ENCODE measurements at places on chromosomes 7 and 10.

DNA sequence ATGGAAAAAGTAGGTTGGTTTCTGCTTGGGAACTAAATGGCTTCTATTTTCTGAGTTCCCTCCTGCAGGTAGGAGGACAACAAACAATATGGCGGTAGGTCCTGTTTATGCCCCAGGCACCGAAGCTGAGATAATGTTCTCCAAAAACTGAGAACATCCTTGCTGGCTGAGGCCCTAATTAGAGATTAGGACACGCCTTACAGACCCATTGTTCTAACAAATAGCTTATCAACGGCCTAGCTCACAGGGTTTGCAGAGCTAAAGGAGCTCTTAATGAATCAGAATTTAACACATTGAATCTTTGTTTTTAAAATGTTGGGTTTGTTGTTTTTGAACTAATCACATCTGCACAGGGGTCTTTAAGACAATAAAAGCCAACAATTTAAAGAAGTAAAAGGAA is 37.0 kb downstream of the HTR5A start:
- no peak for DNase-seq

GRCh38 chr10:102196893-102197292 is 29.2 kb upstream of the ELOVL3 start:
- DNase-seq = no peak

- no peak for DNase-seq
Observed at GRCh38 chr7:135353832-135354231, 120.2 kb downstream of the STRA8 start.

- no peak for DNase-seq
Observed at GRCh38 chr7:34168013-34168412, 262.7 kb downstream of the BMPER start.

GRCh38 chr10:58577437-58577777 is 64.7 kb downstream of the BICC1 start:
- DNase-seq = no peak

- DNase-seq = no peak
Observed at GRCh38 chr7:132190683-132191082, 385.6 kb downstream of the PLXNA4 start.

DNA sequence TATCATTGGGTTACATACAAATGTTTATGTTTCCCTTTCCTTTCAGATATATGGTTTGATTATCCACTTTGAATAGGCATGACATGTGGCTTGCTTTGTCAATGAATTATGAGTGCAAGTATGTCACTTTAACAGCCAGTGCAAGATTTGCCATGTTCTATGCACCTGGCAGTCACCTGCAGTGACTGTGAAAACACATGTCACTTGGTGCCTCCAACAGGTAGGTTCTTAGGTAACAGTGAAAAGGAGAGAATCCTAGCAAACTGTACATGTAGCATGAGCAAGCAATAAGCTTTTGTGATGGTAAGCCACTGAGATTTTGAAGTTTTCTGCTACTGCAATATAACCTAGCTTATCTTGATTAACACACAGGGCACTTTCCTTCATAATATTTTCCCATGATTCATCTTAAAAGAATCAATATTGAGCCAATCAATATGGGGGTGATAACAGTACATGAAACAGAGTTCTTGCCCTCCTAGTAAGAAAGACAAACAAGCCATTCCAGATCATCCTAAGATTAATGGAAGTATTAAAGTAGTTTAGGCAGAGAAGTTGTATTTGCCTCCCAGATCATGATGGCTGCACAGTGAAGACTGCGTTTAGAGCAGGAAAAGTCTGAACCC is 7.9 kb upstream of the RALA start:
- no peak for DNase-seq

DNA sequence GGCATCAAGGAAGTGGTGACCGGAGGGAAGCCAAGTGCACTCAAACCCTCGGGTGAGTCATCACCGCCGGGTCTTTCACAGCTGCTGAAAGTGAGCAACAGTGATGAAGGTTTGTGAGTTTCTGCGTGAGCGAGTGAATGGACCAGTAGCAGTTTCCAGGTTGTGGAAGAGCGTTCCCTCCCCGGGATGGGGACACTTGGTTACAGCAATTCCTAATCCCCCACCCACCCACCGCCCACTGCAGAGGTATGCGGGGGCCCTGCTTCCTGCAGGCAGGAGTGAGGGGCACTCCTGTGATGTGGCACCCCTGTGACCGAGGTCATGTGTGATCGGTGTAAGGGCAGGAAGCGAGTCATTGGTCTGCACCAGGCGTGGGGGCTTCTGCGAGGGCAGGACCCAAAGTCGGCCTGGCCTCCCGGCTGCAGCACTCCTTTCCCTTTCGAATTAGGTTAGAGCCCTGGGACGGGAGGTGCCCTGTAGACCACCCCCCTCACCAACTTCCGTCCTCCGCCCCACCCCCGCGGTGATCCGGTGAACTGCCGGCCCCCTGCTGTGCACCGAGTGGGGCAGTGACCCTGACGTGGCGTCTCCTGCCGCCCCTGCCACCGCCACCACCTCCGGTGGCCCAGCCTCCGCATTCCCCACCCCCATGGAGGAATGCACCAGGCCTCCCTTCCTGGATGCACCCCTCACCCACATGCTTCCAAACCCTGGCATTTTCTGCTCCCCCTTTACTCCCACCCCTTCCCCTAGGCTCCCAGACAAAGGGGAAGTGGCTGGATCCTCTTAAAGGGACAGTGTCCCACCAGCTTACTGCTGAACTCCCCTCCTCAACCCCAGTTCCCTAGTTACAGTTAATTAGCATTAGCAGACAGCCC is 10.9 kb downstream of the LIMK1 start:
- DNase-seq = peak; percentile 85

GRCh38 chr10:79405995-79406515 is 39.4 kb downstream of the ZCCHC24 start:
- no peak for DNase-seq

DNA sequence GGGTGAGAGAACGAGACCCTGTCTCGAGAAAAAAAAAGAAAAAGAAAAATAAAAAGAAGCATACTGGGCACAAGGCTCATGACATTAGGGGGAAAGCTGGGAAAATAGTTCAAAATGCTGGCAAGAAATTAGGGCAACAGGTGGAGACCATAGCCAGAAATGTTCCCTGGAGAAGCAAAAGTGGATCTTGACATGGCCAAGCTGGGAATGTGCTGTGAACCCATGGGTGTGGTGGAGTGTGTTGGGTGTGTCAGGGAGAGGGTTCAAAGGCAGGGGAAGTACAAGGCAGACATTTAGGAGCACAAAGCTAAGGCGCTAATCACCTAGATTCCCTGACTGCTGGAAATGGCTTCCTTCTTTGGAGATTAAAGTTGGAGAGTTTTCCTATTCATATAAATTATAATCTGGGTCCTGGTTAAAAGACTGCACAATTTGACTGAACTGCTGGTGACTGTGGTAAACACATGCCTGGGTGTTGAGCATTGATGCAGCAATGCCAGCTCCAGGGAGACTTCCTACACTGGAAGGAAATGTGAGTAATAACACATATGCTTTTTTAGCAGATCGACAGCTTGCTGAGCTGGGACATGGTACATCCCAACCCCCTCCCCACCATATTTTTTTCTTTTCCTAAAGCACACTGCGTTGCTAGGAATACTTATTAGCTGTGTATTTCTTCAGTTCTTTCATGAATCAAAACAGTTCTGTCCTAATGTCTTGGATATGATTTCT is 70.1 kb upstream of the ARHGAP21 start:
- DNase-seq = no peak

GRCh38 chr7:7151285-7151684 is 31.1 kb upstream of the C1GALT1 start:
- DNase-seq = no peak

- no peak for DNase-seq
Observed at GRCh38 chr7:157282141-157282801, 54.5 kb upstream of the DNAJB6 start.

DNA sequence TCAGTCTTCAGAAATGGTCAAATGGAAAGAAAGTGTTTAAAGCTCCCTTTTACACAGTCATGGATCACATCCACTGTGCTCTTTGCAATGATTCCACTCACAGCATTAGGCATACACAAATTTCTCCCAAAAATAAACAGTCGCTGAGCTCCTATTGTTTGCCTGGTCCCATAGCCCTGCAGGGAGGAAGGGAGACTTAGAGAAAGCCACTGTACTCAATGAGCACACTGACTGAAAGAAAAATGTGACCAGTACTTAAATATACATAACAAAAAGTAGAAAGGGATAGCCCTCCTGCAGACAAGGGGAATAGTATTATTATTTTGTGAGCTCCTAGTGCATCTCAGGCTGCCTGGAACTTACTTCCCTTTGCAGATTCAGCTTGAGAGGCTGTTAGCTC is 853.2 kb downstream of the GRID1 start:
- DNase-seq = no peak

DNA sequence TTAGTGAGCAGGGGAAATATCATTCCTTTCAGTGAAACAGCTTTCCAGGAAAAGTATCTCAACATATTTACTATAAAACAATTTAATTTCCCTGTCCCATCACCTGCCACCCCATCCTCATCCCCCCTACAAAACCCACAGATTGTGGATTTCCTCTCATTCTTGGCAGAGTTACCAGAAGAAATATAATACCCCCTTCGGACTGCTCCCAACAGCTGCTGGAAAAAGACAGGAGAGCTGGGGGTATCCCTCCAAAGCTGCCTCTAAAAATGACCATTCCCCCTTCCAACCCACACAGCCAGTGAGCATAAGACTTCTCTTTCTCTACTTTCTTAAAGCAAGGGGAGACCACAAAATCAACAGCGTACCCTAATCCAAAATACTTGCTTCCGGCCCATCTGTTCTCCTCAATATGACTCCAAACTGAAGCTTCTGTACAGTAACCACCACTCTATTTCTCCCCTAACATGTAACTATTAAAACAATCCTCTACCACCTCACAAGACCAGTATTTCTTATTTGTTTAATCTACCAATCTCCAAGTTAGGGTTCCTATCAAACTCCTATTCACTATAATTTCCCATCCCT is 7.8 kb downstream of the FBXW4 start:
- peak; percentile 35 for DNase-seq

DNA sequence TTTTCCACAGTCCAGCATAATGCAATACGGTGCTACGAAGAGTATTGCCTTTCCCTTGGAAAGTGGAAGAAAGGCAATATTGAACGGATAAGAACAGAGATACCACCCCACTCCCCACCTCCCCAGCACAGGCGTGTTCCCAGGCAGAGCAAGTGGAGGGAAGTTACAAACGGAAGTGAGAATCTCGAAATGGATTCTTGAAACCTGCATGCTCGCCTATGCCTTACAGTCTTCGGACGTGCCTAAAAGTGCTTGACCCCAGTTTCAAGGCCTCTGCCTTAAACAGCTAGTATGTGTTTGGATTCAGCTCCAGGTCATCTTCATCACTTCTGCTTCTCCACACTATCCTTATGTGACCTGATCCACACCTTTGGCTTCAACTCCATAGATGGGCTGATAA is 35.0 kb upstream of the USP6NL start:
- no peak for DNase-seq

- no peak for DNase-seq
Observed at GRCh38 chr10:28253169-28253785, 49.6 kb downstream of the MPP7 start.

- DNase-seq = peak; percentile 22
Observed at GRCh38 chr10:72087392-72087968, 871 bp downstream of the SPOCK2 start.

DNA sequence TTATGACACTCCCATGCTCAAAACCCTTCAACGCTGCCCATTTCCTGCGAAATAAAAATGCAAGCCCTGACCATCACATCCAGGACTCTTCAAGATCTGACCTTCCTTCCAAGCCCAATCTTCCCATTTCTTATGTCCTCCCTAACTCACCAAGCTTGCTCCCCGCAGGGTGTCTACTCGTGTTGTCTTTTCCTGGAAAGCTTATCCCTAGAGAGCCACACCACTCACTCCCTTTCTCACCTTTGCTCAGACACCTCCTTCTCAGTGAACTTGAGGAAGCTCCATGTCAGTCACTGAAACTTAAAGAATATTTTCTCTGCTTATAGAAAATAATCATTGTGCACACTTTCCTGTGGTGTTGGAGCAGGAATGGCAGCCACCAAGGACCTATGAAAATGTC is 54.4 kb upstream of the CACNB2 start:
- DNase-seq = no peak

DNA sequence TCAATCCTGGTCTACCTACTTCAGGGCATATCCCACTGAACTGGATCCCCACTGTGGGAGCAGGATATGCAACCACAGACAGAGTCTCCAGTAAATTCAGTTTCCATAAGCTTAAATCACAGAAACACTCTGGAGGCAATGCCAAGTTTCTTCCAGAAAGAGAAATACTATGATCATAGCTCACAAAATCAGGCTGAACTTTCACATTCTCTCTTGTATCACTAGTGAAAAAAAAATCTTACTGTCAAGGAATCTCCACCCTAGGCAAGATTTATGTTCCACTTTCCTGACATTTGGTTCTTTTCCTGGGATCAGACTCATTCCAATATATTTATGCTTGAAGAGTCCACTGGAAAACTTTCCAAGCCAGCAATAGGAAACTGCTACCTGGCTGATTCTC is 749.0 kb downstream of the SUGCT start:
- no peak for DNase-seq

DNA sequence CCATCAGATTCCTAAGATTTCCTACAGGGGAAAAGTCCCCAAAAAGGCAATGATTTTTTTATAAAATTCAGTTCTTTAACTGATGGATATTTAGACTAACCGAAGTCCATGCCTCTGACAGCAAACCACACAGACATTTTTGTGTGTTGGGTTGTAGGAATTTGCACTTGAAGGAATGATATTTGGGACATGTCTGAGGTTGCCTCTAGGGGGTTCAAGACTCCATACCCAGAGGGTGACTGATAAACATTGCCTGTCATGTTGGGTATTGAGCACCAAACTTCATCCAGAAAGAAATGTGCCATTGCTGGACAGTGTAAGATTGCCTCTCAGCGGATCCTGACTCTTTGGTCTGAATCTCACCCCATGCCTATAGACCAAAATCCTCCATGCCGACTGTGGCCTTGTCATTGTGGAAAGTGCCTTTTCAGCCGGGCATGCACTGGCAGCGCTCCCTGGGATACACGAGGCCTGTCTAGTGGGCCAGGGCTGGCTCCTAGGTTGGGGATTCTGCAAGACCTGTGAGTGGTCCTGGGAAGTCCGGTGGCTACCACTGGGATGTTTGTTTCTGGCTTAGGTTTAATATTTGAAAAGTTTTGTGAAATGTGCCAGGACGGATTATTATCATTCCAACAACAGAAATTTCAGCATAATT is 252.9 kb downstream of the WDR37 start:
- no peak for DNase-seq

- no peak for DNase-seq
Observed at GRCh38 chr7:98995111-98995510, 116.8 kb downstream of the TRRAP start.

- no peak for DNase-seq
Observed at GRCh38 chr10:131831561-131831960, 69.2 kb upstream of the PPP2R2D start.

GRCh38 chr7:69204943-69205342 is 393.3 kb upstream of the AUTS2 start:
- peak; percentile 22 for DNase-seq

GRCh38 chr7:12524794-12525386 is 45.6 kb upstream of the SCIN start:
- no peak for DNase-seq

Measured in femur (tissue), 1 donor.